Activated T-cell treated with anti-CD3 and anti-CD28 coated beads for 1 hour (primary cell): ENCODE measurements at places on chromosomes 11 and 22.

- DNase-seq, result no peak
Observed at GRCh38 chr22:49812838-49813237, 14.8 kb downstream of the BRD1 start.

GRCh38 chr11:6505577-6506240, 8.6 kb downstream of the DNHD1 start:
- DNase-seq, result no peak

- DNase-seq, result no peak
Observed at GRCh38 chr11:94728541-94728940, 39.6 kb upstream of the AMOTL1 start.

DNA sequence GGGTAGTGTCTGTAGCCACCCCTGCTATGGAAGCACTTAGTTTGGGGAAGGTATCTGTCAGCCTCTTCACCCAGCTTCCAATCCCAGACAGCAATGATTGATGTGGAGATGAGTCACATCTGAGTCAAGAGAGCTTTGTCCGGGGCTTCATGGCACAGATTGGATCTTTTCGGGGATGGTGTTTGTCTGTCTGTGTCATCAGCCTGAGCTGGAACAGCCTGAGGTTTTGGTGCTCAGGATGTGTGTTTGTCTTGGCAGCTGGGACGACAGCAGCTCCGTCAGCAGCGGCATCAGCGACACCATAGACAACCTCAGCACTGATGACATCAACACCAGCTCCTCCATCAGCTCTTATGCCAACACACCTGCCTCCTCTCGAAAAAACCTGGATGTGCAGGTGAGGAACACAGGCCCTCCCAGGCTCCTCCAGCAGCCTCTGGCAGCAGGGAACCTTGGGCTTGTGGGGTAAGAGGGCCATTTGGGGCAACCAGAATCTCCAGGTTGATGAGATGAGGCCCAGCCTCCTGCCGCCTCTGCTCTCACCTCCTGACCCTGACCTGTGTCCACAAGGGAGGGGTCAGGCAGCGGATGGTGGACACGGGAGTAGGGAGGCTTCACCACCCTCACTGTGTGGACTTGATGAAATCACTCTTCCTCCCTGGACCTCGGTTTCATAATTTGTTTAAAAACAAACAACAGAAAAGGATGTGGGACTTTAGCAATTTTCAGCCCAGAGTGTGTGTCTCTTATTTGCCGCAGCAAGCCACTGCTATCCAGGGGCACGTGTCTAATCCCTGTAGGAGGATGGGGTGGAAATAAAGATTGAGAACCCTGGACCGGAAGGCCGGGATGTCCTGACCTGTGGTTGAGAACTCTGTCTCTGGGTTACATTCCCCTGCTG, 124.3 kb downstream of the DBX1 start:
- DNase-seq, result no peak

DNA sequence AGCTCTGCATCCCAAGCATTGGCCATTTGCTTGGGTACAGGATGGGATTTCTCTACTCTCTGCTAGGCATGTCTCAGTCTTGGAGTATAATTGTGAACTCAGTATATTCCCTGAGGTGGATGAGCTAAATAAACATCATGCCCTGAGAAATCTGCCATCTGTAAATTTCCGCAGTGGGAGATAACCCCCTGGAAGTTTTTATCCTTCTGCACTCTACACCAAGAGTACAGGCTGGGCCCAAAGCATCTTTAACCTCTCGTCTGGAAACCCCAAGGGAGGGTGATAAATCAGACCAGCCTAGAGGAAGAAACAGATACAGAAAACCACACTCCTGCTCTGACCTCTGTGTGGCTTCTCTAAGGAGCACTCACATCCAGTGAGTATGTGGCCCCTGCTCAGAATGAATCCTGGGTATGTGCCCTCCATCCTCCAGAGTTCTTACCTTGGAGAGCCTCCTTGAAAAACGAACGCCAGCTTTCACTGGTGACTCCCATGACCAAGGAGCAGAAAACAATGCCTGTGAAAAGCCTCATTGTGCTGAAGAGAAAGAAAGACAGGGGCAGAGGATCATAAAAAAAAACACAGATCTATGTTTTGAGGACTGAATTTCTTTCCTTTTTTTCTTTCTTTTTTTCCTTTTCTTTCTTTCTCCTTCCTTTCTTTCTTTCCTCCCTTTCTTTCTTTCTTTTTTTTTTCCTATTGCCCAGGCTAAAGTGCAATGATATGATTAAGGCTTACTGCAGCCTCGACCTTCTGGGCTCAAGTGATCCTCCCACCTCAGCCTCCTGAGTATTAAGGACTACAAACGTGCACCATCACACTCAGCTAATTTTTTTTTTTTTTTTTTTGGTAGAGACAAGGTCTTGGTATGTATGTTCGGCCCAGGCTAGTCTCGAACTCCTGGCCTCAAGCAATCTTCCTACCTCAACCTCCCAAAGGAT, 938 bp downstream of the SAA4 start:
- no peak for DNase-seq

- no peak for DNase-seq
Observed at GRCh38 chr11:34836958-34837856, 79.0 kb downstream of the APIP start.

DNA sequence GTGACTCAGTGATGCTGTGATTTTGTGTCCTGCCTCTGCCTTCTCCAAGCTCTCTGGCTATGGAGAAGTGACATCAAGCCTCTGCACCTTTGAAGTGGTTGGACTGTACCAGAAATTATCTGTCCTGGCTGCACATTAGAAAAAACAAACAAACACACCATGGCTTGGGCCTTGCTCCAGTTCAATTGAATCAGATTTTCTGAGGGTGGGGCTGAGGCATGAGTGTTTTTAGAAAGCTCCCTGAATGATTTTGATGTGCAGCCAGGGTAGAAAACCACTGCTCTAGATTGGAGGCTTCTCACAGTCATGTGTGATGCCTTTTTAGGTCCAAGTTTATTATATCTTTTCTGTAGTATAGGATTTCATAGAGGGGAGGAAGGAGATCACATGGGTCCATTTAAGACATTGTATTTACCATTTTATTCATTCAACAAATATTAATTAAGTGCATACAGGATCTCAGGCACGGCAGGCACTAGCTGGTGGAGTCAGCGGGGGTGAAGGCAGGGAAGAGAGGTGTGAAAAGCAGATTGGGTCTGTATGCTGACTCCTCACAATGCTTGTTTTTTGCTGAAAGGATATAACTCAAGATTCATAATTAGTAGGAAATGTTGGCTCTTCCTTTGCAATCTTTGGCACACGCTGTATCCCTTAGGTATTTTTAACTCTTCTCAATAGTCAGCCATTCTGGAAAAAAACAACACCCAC, 7.1 kb upstream of the VSTM5 start:
- DNase-seq, result no peak

DNA sequence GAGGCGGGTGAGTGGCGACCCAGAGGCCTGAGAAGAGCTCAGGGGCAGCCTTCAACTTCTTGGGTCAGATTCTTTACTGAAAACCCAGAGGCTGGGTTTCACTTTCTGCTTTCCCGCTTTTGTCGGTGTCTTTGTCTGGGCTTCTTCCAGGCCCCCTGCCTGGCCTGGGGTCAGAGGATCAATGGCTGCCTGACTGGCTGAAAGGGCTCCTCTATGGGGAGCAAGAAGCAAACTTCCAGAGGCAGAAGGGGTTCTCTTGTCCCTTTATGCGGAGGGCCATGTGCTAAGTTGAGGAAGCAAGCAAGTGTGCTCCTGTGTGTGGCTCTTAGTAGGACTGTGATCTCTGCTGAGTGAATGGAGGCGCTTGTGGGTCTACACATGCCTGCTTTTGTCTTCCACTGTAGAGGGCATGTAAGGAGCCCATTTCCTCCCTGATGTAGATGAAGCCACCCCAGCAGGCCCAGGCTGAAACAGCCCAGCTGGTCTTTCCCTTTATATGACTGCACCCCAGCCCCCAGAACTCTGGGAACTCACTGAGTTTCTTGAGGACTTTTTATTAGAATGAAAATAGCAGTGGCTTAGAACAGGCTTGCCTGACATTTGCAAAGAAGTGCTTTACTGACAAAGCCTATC, 1.0 kb upstream of the PKNOX2 start:
- DNase-seq, result no peak

DNA sequence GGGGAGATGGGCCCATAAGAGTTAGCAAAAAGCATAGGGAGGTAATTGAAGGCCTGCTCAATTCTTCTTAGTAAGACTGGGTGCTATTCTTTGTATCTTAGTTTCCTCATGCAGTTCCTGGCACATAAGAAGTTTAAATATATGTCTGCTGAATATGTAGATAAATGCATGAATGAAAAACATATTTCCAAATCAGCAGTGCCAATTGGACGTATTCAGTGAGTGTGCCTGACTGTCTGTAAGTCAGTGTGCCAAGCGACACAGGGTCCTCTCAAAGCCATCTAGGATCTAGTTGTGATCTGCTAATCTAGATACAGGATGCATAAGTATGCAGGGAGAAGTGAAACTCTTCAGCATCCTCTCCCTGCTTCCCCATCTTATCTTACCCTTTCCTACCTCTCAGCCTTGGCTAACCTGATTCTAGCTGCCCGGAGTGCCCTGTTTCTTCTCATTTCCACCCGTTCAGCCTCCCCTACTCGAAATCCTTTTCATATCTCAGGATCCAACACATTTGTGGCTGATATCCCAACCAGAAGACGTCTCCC, 91.1 kb upstream of the SORL1-AS1 start:
- DNase-seq, result no peak

DNA sequence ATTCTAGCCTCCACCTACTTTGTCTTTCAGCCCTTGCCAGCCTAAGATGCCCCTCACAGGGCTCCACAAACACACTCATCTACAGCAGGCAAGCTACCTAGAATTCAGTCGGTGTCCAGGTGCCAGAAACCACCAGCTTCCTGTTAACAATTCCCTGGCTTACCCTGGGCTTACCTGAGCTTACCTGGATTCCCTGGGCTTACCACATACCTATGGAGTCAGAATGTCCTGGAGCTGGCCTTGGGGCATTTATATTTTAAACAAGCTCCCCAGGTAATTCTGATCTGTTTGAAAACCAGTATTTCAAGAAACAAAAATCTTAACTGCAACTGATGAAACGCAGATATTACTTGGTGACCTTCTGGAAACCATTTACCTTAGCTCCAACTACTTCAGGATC, 123.6 kb downstream of the SLC1A2 start:
- no peak for DNase-seq
